CD4-positive, alpha-beta T cell treated with Interleukin-10 for 1 hour (primary cell): ENCODE measurements at places on chromosomes 13 and 19.

DNA sequence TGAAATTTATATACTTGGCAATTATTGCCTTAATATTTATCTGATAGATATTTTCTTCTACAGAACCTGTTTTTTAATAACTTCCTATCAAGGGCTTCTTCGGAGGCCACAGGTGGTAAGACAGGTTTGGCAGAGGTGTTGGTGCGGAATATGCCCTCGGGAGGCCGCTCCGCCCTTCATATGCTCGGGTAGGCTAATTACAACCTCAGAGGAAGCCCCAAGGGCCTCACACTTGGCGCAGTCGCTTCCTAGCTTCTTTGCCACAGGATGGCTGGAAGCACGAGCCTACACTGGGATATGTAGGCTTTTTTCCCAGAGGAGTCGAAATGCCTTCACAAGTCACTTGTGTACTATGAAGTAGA, 68.8 kb downstream of the LMO7 start:
- DNase-seq, result no peak

DNA sequence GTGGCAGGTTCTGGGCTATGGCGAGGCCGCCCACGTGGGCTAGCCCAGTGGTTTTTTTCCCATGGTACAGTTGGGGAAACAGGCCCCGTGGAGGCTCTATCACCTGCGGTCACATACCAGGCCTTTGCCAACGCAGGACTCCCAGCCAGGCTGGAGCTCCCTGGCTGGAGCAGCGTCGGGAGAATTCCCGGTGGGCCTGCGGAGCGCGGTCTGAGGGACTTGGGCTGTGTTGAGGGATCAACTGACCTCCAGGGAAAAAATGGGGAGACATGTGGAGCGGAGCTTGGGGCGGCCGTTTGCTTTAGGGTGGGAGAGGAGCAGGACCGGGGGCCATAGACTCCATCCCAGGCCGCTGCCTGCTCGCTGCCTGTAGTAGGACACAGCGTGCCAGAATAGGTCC, 16.4 kb downstream of the DOT1L start:
- no peak for DNase-seq

- no peak for DNase-seq
Observed at GRCh38 chr19:56778351-56778750, 62.2 kb downstream of the PEG3 start.

- DNase-seq, result peak; percentile 97
Observed at GRCh38 chr19:6279931-6280591, at the start of gene MLLT1. TSS of gene MLLT1 (minus strand) at chr19:6279975. CDS start at chr19:6279784, 191 bp downstream.

DNA sequence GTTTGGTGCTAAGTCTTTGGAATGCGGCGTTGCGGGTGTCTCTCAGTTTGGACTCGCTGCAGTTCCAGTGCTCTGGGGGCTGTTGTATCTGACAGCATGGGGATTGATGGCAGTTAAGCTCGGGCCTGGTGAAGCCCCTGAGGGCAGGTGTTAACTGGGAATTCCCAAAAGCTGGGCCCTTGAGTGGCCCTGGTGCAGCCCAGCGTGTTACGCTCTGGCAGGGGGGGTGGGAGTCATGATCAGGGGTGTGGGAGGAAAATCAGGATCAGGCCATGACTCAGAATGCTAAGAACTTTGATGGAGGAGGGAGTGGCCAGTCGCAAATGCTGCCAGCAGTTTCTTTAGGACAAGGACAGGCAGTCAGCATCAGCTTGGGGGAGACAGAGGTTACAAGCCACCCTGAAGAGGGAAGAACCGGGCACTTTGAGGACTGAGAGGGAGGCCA, 19.6 kb downstream of the AP2A1 start:
- DNase-seq, result no peak

GRCh38 chr19:14536926-14537692, 7.7 kb downstream of the TECR start:
- peak; percentile 63 for DNase-seq

DNA sequence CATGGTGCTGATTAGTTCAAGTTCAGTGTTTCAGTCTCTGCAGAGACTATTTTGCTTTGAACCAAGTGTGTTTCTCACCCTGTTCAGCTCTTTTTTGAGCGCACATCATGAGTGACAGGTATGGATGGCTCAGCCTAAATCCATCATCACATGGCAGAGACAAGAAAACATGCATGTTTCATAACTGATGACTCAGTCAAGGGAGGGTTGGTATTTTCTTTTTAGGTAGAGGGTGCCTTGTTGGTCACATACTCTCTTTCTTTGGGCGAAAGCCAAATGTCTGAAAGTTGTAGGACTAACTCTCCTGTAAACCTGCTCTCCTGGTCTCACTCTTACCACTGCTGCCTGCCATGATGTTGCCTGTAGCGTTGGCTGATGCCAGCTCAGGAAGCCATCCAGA, 48.1 kb upstream of the RAP2A start:
- DNase-seq, result no peak

- DNase-seq, result no peak
Observed at GRCh38 chr13:113403255-113404104, 39.5 kb upstream of the GRTP1 start.

DNA sequence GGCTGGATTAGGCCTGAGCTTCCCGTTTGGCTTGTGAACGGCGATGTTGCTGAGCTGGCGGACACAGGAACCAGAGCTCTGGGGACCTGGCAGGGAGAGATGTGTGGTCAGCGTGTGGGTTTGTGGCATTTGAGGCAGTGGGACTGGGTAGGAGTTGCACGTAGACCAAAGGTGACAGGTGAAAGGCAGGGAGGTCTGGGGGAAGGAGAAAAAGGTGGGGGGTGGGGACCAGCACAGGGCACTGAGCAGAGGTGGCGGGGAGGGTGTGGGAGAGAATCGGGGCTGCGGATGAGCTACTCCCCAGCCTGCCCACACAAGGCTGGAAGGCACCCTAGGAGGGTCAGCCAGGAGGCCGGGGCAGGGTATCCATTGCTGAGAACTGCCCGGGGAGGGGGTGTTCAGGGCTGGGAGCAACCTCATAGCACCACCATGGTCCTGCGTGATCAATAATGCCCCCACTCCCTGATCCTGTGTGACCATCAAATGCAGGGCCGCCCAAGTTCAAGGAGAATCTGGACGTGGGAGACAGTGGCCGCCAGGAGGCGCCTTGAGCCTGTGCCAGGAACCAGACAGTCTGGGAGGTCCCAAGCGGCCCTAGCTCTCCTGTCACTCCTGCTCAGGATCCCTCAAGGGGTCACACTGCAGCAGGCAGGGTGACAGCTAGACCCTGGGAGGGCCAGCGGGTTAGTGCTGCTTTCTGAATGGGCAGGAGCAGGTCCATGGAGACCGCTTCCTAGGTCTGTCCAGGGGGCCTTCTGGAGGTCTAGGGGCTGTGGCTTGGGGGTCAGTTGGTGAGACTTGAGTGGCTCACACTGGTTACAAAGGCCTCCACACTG, 12.8 kb upstream of the SELENOW start:
- DNase-seq, result peak; percentile 48

DNA sequence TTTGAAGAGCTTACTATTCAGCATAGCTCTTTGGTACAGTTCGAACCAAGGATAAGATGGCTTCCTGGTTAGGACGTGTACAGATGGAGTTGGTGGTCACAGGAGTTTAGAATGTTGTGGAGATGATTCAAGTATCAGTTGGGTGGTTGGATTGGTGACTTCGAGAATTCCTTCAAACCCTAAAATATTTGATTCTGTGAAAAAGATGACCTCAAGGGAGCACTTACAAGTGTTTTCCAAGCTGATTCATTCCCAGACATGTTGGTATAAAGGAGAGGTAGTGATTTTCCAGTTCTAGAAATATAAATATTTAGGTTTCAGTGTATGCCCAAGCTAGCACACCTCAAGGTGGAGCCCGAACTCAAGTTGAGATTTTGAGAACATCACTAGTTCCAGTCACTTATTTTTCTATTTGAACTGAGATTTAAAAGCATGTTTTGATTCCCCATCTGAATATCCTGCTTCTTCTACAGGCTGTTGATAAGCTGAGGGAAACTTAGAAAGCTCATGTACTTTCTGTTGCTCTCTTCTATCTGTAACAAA, 306.1 kb downstream of the DCT start:
- no peak for DNase-seq
